ENCODE measurements at places on chromosomes 2 and 18.

DNA sequence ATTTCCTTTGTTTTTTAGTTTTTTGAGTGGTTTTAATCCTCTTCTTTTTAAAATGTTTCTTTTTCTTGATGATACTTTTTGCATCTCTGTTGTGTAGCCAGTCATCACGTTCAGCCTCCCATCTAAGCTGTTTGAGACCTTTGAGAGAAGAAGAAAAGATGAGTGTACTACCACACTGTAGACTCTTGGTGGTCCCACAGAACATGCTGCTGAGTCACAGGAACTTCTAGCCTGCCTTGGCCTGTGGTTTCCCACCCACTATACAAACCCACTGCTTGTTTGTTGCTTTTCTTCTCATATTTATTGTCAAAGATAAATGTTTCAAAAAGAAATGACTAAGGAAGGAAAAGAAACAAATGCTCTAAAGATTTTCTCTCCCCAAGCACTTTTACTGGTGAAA is 5.5 kb downstream of the CEBPZOS start:
- no peak for DNase-seq

GRCh38 chr2:28239207-28239606 is 153.5 kb upstream of the FOSL2 start:
- DNase-seq = no peak

GRCh38 chr2:178069551-178069950 is 3.0 kb downstream of the PDE11A start:
- no peak for DNase-seq

DNA sequence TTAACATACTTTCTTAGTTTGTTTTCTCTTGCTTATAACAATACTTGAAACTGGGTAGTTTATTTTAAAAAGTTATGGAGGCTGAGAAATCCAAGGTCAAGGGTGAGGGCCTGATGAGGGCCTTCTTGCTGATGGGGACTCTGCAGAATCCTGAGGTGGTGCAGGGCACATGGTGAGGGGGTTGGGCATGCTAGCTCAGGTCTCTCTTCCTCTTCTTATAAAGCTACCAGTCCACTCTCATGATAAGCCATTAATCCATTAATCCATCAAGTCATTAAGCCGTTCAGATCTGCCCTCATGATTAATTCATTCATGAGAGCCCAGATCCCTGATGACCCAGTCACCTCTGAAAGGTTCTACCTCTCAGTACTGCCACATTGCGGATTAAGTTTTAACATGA is 21.4 kb downstream of the ALMS1 start:
- DNase-seq = no peak

GRCh38 chr2:62300925-62301324 is 105.0 kb downstream of the B3GNT2 start:
- DNase-seq = no peak

DNA sequence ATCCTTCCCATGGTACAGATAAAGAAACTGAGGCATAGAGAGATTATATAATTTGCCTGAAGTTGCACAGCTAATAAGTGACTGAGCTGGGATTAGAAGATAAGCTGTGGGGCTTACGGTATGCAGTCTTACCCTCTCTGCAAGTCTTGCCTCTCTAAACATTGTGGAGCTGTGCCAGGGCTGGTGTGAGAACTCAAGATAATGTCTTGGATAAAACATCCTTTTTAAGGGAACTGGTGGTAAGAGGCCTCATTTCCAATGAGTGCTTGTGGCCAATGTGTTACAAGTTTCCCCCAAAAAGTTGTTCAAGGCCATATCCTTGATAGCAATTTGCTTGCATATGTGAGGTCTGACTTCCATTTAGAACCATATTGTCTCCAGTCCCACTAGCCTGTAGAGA is 84.3 kb upstream of the ETAA1 start:
- no peak for DNase-seq

DNA sequence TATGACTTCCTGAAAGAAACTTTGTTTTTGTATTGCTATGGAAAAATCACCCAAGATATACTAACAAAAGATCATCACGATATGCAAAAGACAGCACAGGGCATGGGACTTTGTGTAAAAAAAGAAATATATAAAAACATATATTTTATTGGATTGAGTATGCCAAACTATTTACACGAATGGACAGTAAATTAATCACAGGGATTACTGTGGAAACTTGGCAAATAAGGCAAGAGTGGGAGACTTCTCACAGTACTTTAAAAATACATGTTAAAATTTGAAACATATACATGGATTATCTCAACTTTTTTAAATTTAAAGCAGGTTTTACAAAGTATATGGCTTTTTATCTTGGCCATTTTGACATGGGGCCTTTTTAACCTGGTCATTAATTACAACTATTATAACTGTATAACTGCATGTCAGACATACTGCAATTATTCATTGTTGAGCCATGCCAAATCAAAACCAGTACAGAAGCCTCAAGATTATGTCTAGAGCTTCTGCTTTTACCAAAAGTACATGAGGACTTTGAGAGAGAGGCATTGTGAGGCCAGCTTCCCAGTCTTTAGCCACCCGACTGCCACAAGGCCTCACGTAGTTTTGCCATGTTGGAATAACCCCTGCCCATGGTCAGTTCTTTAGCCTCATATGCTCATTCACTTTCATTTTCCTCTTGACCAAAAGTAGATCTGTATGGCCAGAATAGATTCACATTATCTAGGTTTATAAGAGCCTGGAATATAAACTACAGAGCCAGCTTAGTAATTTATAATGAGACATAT is 419.8 kb downstream of the SETBP1 start:
- DNase-seq = no peak

DNA sequence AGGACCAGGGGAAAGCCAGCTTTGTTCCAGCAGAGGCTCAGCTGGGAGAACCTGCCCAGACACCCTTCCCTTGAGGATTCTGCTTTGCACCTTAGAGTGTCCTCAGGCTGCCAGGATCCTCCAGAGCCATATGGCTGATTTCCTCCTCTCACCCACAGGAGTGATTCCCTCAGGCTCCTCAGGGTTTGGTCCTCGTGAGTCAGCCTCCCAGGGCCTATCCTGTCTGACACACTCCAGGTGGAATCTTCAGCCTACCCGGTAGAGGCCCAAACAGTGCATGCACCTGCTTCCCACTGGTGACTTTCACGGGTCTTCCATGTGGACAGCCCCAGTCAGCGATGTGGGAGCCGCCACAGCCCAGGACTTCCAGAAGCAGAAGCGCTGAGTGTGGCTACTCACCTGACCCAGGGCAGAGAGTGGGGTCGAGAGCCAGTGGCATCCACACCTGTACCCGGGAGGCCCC is 73.3 kb downstream of the TFCP2L1 start:
- no peak for DNase-seq

DNA sequence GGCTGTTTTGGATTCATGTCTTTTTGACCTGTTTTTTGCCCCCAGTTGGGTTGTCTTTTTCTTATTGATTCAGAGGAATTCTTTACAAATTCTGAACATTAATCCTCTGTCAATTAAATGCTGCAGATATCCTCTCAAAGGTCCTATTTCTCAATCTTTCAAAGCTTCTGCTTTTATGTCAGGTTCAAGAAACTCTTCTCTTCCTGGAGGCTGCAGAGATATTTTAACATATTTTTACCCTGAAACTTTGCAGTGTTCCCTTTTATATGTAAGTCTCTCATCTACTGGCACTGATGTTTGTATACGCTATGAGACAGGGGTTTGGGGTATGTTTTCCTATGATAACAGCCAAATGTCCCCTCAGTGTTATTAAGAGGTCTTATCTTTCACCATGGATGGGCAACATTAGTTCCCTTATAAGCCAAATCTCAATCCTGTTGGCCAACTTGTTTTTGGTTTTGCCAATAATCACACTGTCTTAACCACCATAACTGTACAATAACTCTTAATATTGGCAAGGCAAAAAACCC is 159.3 kb downstream of the HDAC4 start:
- no peak for DNase-seq

DNA sequence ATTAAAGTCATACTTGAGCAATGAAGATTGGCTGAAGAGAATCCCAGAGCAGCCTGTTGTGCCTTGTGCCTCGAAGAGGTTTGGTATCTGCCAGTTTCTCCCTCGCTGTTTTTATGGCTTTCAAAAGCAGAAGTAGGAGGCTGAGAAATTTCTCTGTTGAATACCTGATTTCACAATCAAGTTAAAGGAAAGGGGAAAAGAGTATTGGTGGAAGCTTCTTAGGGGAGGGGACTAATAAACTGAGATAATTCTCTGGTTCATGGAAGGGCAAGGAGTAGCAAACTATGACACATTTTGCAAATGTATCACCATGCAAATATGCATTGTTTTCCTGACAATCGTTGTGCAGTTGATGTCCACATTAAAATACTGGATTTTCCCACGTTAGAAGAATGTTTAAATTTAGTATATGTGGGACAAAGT is at the start of gene IL1B:
Gene IL1B (minus strand): TSS at position 85 of the 423 bp plus-strand sequence. CDS start 550 bp downstream, outside the sequence.
- DNase-seq = no peak

DNA sequence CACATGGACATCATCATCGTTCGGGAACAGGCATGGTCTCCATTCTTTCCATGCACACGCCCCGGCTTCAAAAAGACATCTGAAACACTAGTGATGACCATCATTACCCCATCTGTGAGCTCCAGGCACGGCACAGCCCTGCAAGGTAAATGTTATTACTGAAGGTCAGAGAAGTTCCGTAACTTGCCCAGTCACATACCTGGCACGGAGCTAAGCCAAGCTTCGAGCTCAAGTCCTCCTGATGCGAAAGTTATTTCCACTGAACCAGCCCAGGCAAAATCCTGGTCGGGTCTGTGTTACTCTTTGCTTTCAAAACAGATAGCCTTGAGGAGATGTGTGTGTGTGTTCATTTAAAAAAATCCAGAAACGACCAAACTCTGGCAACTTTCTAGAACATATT is 22.8 kb downstream of the FHL2 start:
- DNase-seq = no peak

- no peak for DNase-seq
Observed at GRCh38 chr2:177579486-177580036, 187.0 kb downstream of the AGPS start.

DNA sequence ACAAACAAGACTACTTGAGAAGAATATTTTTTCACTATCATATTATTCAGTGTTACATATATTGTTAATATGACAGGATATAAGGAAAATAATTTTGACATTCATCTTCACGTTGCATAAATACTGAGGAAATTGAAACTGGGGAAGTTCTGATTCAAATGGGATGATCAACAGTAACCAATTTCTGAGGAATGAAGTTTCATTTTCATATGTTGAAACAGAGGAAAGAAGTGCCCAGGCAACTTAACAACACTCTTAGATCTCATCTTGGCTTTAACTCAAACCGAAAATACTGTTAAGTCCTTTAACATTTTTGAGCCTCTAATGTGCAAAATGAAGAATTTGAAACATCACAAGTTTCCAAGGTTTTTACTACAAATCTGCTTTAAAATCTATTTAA is 612.2 kb upstream of the VRK2 start:
- no peak for DNase-seq

DNA sequence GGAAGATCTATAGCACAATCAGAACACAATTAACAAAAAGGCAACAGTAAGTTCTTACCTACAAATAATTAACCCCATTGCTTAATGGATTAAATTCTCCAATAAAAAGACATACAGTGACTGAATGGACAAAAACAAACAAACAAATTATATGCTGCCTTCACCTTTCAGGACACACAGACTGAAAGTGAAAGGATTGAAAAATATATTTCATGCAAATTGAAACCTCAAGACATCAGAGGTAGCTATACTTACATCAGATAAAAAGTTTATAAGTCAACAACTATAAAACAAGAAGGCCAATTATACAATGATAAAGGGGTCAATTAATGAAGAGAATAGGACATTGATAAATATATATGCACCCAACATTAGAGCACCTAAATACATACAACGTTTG is 741.2 kb upstream of the FAM98A start:
- no peak for DNase-seq

- DNase-seq = no peak
Observed at GRCh38 chr2:30287857-30288513, 56.7 kb downstream of the LBH start.

DNA sequence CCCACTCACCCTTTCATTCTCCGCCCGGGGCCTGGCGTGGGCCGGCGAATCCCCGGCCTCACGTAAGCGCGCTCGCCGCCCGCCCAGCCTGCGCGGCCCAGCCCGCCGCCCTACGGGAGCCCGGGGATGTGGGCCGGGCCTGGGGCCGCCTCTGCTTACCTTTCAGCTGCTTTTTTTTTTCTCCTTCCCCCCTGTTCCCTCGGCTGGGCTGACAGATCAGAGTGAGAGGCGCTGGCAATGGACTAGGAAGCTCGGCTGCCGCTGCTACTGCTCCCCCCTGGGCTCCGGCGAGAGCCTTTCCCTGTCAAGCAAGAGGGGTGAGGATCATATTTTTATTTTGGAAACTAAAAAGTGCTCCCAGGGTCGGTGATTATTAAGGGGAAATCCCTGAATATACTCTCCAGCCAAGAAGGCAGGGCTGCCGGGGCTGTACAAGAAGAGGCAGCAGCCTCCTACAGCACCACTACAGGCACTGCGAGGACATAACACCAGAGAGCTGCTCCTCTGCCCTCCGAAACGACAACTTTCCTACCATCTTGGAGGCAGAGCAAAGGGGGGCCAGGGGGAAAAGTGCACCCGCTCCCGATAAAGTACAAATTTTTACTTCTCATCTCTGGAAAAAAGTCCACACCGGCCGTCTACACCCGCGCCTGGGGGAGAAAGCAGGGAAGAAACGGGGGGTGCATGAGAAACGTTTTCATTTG is at the start of gene INO80D:
Gene INO80D (minus strand): TSS at position 433 of the 704 bp plus-strand sequence. CDS start 23,158 bp downstream, outside the sequence.
- DNase-seq = peak; percentile 90

DNA sequence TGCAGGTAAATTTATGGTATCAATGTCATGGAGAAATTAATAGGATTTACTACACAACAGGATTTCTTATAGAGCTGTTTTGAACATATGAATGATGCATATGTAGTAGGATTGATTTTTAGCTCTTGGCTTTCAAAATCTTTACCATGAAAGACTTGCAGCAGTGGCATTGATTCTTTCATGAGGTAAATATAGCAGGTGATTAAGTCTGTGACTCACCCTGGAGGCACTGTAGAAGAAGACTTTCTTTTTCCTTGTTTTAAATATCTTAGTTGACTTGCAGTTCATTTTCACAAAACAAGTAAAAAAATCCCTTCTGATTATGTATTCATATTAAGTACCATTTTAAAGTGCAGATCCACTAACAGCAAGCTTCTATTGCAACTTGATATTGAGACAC is 463.0 kb downstream of the FBXO15 start:
- DNase-seq = no peak

- DNase-seq = no peak
Observed at GRCh38 chr2:28074137-28074536, 183.6 kb downstream of the BABAM2 start.

DNA sequence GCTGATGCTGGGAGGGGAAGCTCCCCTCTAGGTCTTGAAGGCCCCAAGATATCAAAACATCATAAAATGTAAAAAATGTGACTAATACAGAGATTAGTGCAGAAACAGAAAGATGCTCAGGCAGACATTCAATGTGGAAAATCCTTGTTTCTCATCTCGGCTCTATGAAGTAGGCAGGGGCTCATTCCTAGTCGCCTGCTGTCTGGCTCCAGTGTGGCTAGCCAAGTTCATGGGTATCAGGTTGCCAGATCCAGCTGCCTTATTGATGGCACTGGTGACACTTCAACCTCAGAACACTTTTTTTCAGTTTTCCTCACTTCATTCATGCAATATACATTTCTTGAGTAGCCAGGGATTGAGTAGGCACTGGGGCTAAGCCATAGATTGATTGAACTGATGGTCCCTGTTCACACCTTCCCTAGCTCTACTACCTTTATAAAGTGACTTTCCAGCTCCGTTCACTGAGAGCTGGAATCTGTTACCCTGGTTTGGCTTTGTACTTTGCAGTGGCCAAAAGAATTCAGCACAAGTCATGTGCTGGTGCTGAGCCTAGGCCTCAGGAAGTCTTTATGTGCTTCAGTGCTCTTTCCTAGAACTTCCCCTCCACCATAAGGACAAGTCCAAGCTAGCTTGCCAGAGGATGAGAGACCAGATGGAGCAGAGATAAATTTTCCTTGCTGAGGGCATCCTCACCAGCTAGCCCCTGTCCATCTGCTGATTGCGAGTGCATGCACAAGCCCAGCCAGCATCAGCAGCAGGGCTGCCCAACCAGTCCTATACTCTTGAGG is 373.6 kb upstream of the ST6GAL2 start:
- no peak for DNase-seq
